ENCODE measurements at places on chromosomes 12 and 14.

GRCh38 chr14:92965281-92965680 is 42.3 kb downstream of the CHGA start:
- DNase-seq = no peak

DNA sequence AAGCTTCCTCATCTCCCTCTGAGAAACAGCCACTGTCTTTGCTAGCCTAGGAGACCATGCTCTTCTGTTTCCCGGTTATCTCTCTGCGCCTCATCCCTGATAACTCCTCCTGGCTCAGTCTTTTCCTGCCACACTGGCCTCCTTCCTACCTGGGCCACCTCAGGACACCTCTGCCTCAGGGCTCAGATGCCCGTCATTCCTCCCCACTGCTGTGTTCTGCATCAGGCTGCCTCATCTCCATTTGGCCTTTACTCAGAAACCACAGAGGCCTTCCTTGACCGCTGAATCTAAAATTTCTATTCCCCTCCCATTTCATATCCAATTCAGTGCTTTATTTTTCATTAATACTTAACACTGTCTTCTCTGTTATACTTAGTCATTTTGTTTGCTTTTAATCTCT is 311.0 kb upstream of the RGS6 start:
- no peak for DNase-seq

GRCh38 chr12:64580681-64581080 is 29.6 kb upstream of the RASSF3 start:
- no peak for DNase-seq

DNA sequence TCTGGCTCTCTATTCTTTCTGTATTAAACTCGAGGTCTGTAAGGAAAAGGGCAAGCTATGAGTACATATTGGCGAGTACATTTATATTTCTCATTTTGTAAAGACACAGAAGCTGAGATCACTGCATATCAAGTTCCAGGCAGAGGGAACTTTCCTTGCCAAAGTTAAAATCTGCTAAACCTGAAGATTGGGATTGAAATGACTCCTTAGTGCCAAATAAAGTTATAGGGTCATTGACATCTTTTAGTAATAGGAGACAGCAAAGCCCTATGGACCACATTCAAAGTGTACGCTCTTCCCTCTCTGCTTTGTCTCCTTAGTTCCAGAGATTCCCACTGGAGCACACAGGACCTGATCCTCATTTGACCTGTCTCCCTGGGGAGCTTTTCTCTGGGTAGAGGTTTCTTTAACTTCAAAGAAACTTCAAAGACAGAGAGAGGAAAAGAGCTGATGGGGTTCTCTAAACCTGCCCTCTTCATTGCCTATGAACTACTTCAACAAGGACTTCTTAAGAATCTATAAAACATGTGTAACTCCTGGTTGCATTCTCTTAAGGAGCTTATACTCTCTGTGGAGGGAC is 42.6 kb upstream of the PTPRR start:
- DNase-seq = no peak

- DNase-seq = no peak
Observed at GRCh38 chr14:62308891-62309290, 546.7 kb downstream of the SNAPC1 start.

Measured in CD4-positive, alpha-beta T cell treated with Interleukin-6 at 100 ng/mL for 8 hours (primary cell).